ENCODE measurements at places on chromosomes 11 and 22.

DNA sequence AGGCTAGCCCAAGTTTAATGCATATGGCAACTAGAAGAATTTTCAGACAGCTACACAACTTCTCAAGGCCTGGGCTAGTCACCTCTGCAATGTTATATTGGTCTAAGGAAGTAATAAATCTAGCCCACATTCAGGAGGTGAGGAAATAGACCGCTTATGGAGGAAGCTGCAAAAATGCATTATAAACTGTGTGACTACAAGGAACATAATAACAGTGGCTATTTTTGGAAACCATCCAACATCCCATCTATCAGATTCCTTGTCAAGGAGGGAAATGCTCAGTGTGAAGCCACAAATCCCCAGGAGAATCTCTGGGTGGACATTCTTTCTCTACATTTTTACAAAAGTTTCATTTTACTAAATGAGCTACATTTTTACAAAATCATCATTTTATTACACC, 76.1 kb downstream of the BBOX1 start:
- no peak for DNase-seq

- no peak for DNase-seq
Observed at GRCh38 chr11:72154816-72155215, 19.3 kb downstream of the FOLR3 start.

DNA sequence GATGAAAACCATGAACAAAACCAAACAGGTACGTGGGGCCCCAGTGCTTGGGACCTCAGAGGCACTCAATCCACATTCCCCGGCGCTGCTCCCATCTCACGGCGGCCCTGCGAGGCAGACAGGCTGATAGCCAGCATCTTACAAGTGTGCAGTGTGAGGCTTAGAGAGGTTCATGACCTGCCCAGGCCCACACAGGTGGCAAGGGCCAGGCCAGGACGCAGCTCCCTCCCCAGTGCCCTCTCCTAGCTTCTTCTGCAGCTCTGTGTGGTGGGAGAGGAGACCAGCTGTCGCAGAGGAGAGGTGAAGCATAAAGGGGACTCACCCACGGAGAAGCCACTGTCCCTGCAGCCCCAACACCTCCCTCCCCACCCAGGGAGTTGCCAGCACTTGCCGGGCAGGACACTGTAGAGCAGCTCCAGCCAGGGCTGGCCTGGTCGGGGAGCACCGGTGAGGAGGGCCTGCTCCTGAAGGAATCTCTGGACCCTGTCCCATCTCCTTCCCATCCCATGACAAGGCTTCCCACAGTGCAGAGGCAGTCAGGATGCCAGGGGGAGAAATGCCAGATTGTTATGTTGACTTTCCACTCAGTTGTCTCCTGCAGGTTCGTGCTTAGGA, 92.4 kb upstream of the TMEM45B start:
- no peak for DNase-seq

DNA sequence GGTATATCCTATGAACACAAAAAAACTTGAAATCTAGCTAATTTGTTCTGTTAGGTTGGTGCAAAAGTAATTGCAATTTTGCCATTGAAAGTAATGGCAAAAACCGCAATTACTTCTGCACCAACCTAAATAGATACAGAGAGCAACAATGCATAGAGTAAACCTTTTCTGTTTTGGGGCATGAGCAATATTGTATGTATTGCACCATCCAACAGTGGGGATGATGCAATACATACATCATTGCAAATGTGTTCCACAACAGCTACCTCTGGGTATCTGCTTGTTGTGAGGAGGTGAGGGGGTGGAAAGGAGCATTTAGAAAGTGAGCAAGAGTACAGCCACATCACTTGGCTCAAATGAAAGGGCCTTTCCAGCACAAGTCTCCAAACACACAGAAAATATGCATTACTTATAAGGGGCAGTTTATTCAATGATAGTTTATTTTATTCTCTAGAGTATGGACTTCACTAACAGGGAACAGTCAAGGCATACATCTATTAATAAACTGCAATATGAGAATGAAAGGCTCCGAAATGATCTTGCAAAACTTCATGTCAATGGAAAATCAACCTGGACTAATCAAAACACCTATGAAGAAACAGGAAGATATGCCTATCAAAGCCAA, 77.3 kb downstream of the DEUP1 start:
- DNase-seq: no peak

GRCh38 chr22:18031695-18032454, 7.5 kb upstream of the MICAL3 start:
- DNase-seq: no peak

Measured in brain (organoid and tissue), 16 donors.